Lung microvascular endothelial cell (primary cell): ENCODE measurements at places on chromosomes 11 and 22. TPM values are rescaled to one million over a fixed set of nuclear protein-coding genes. Genes with fewer than 3 reads are reported as not detected.

DNA sequence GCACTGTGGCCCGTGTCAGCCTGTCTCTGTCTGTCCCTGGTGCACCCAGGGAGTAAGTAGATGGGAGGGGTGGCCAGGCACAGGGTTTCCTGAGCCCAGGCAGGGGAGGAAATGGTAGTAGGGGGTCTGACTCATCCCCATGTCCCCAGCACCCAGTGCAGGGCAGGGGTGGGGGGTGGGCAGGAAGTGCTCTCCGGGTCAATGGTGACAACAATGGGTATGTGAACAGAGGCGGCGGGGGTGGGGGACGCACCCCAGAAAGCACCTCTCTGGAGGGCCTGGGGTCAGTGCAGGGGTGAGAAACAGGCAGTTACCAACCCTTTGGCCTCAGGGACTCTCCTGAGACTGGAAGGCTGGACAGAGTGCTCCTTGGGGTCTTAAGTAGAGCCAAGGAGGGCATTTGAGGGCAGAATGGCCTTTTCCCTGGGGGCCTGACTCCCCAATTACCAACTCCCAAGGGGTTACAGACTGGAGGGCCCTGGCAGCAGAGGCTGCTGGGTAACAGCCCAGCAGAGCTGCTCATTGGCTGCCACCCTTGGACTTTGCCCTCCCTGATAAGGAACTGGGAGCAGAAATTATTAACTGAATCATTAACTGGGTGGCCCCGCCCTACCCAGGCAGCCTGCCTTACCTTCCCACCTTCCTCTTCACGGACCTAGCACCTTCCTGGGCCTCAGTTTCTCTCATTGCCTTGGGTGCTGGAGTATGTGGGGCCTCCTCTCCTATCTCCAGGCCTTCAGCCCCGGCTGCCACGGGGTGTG is 4.2 kb downstream of the MYRF start:
- DNase-seq: peak; percentile 43

Gene RIMBP3B
- total RNA-seq: under 0.01 TPM in 2 replicates

Gene ROBO4
- total RNA-seq: 272 and 369 TPM in 2 replicates

Gene UCP3
- 0.22 and 0.40 TPM in 2 replicates for total RNA-seq

DNA sequence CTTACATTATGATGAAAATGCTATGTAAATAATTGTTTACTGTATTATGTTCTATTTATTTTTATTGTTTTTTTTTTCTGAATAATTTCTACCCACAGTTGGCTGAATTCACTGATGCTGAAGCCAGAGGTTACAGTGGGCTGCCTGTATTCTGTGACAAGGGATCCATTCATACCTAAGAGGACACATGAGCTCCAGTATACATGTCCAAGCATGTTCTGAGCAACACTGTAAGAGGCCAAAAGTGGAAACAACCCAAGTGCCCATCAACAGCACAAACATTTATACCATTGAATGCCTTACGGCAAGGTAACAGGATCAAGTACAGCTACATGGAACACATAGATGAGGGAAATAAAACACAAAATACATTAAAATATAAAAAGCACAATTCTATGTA is 1.4 kb upstream of the SRSF8 start:
- no peak for DNase-seq

DNA sequence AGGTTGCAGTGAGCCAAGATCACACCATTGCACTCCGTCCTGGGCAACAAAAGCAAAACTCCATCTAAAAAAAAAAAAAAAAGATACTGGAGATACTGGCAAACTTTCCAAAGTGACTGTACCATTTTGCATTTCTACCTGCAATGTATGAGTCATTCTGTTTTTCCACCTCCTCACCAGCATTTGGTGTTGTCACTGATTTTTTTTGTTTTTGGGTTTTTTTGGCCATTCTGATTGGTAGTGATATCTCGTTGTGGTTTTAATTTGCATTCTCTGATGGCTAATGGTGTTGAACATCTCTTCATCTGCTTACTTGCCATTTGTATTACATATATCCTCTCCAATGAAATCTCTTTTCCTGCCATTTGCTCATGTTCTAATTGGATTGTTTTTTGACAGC is 12.0 kb upstream of the RBX1 start:
- no peak for DNase-seq

Gene OR8G5
- not detected in 2 replicates for total RNA-seq

DNA sequence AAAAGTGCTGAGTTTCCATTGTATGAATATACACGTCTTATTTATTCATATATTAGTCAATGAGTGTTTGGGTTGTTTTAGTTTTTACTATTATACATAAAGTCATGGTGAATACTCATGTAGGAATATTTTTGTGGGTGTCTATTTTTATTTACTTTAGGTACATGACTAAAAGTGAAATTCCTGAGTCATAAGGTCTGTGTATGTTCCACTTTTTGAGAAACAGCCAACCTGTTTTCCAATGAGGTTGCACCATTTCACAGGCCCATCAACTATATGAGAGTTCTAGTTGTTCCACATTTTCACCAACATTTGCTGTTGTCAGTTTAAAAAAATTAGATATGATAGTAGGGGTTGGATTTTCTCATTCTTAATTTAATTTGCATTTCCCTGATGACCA is 6.6 kb upstream of the OR6X1 start:
- no peak for DNase-seq

Gene CCDC188
- 3.5 and 3.6 TPM in 2 replicates for total RNA-seq

DNA sequence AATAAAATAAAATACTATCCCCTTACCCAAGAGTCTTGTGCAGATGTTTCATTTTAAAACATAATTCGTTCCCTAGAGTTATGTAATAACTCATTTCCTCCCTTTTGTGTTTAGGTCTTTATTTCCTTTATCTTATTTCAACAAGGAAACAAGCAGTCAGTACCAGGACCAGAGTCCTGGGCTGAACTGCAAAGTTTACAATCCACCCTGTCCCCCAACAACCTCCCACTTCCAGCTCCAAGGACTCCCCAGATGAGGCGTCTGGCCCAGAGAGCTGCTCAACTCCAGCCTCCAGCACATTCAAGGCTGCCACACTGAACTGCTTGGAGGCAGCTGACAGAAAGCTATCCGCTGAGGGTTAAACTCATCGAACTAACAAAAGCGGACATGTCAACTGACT is 4.5 kb downstream of the POLDIP3 start:
- DNase-seq: peak; percentile 37

GRCh38 chr22:27460591-27461347 is 340.8 kb downstream of the MN1 start:
- DNase-seq: no peak

- DNase-seq: no peak
These were observed 10.3 kb downstream of the MRPL21 start for GRCh38 chr11:68893282-68893681.

DNA sequence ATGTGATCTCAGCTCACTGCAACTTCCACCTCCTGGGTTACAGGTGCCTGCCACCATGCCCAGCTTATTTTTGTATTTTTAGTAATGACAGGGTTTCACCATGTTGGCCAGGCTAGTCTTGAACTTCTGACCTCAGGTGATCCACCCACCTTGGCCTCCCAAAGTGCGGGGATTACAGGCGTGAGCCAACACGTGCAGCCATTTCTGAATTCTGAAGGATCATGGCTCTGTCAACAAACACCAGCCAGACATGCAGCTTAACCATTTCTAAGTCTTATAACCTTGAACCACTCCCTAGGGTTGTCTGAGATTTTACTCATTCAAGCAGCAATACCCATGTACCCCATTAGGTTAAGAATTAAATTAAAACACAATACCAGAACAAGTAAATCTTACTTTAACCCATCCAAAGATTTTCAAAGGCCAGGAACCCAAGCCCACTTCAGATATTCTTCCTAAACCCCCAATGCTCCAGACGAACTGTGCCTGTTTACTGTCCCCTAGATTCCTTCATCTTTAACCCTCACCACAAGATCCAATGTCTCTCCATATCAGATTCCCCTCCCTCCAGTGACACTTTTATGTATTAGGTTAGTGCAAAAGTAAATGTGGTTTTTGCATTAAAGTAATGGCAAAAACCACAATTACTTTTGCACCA is 4.0 kb downstream of the RPS13 start:
- no peak for DNase-seq

GRCh38 chr11:19589567-19590260 is 122.9 kb upstream of the NAV2 start:
- no peak for DNase-seq

Gene A4GALT
- total RNA-seq: 32.7 and 43.8 TPM in 2 replicates

- DNase-seq: no peak
These were observed 439.1 kb downstream of the METTL15 start for GRCh38 chr11:28547321-28547741.

- DNase-seq: no peak
These were observed 11.3 kb downstream of the FADS3 start for GRCh38 chr11:61880031-61880430.

GRCh38 chr11:82858556-82859091 is 41.6 kb downstream of the PRCP start:
- peak; percentile 56 for DNase-seq

- peak; percentile 69 for DNase-seq
These were observed 15.6 kb downstream of the MOV10L1 start for GRCh38 chr22:50105208-50106100.

DNA sequence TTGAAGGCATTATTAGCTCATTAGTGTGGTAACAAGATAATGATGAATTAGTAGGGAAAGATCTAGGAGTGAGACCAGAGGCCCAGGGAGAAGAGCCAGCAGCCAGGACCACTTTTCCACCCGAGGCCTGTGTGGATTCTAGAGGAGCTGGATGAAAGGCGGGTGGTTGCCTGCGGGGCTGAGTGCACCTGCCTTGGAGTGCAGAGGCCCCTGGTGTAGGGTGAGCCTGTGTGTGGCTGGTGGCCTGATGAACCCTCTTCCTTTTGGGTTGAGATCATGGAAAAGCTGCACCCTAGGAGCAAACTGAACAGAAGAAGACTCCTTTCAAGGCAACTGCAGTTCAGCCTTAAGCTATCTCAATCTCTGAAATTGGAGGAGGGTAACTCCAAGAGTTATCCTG is 5.9 kb upstream of the TP53AIP1 start:
- no peak for DNase-seq

Gene MYO7A
- total RNA-seq: 4.6 and 4.8 TPM in 2 replicates

- no peak for DNase-seq
These were observed 110.7 kb downstream of the EHF start for GRCh38 chr11:34731603-34732002.

GRCh38 chr11:19987331-19987801 is 172.9 kb downstream of the DBX1 start:
- DNase-seq: peak; percentile 56

DNA sequence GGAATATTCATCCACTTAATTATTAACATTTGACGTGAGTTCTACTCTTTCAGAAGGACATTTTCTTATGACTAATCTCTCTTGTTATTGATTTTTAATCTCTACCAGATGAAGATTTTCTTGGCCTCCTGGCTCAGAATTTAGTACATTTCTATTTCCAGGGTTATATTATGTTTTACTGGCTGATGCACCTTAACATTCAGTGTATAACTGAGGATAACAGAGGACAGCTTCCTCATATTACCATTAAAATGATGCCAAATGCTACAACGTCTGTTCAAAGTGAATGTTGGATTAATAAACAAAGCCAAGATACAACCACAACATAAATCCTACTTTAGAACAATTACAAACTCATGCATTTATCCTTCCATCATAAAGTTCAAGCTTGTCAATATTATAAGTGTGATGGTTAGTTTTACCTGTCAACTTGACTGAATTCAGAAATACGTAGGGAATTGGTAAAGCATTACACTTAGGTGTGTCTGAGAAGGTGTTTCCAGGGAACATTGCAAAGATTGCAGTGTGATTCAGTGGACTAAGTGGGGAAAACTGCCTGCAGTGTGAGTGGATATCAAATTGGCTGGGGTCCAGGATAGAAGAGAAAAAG is 485.2 kb downstream of the LRRC4C start:
- DNase-seq: no peak

GRCh38 chr11:77558380-77558779 is 31.4 kb upstream of the AQP11 start:
- DNase-seq: no peak

Gene MUC2
- total RNA-seq: not detected in 2 replicates

DNA sequence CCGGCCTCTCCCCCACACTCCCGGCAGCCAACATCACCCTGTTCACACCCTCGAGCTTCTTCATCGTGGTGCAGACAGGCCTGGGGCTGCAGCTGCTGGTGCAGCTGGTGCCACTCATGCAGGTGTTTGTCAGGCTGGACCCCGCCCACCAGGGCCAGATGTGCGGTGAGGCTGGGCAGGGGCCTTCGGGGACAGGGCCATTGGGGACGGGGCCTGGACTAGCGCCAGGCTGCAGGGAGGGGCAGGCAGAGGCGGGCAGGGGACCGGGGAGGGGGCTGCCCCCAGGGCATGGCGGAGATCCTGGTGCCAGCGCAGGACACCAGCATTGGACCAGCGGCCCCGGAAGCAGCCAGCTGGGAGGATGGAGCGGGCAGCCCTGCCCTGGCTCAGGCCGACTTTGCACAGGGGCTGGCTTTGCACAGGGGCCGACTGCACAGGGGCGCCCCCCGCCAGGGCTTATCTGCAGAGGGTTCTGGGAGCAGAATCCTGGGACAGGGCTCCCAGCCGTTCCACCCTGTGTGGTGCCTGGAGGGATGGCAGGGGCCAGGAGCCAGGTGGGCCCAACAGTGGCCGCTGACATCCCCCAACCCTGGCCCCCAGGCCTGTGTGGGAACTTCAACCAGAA is 8.6 kb downstream of the MUC5B start:
- DNase-seq: no peak

Gene PPP6R2
- total RNA-seq: 32.9 and 37.7 TPM in 2 replicates
